ENCODE measurements at places on chromosomes 11 and 22. TPM values are rescaled to one million over a fixed set of nuclear protein-coding genes. Genes with fewer than 3 reads are reported as not detected.

The TBX10 gene
- total RNA-seq, result 0.29 TPM

The STK33 gene
- total RNA-seq, result 1.1 TPM

The DEFB131B gene
- not detected for total RNA-seq

The TEX54 gene
- total RNA-seq, result not detected

The KRTAP5-1 gene
- total RNA-seq, result not detected

The FAM180B gene
- total RNA-seq, result not detected

The SC5D gene
- 107 TPM for total RNA-seq

The EFEMP2 gene
- 5.9 TPM for total RNA-seq

The MOV10L1 gene
- 0.31 TPM for total RNA-seq

The SCARF2 gene
- total RNA-seq, result 3.4 TPM

GRCh38 chr11:18277565-18278271, 11.7 kb downstream of the SAA1 start:
- DNase-seq, result no peak

DNA sequence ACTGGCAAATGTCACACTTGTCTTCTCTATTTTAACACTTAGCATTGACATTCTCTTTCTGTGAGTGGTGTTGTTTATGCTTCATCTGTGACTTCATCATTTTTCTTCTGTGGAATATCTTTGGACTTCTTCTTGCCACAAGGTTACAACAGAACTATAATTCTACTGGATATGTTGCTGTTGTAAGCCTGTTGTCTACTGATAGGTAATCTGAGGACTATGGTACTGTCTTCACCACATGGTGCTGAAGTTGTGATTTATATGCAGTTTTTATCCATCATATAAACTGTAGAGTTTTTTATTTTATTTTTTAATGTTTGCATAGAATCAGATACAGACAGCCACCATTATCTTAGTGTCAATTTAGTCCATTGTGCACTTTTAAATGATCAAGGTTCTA, 622.2 kb upstream of the CNTN5 start:
- no peak for DNase-seq

- no peak for DNase-seq
Measured at GRCh38 chr11:8207080-8208000, 38.5 kb upstream of the RIC3 start.

- DNase-seq, result no peak
Measured at GRCh38 chr11:41803895-41804294, 344.4 kb upstream of the LRRC4C start.

- DNase-seq, result no peak
Measured at GRCh38 chr11:101916422-101916821, at the start of gene ANGPTL5. TSS of gene ANGPTL5 (minus strand) at chr11:101916522. CDS start at chr11:101907909, 8,613 bp downstream.

GRCh38 chr11:19472679-19473078, 231.9 kb upstream of the E2F8 start:
- no peak for DNase-seq

GRCh38 chr11:92473736-92474135, 249.1 kb downstream of the FAT3 start:
- DNase-seq, result no peak

GRCh38 chr22:50274311-50274710, 4.1 kb upstream of the MAPK11 start:
- DNase-seq, result peak; percentile 81

- no peak for DNase-seq
Measured at GRCh38 chr11:58394195-58394594, 12.5 kb downstream of the OR5B3 start.

- no peak for DNase-seq
Measured at GRCh38 chr11:123301013-123301591, 106.1 kb upstream of the CLMP start.

DNA sequence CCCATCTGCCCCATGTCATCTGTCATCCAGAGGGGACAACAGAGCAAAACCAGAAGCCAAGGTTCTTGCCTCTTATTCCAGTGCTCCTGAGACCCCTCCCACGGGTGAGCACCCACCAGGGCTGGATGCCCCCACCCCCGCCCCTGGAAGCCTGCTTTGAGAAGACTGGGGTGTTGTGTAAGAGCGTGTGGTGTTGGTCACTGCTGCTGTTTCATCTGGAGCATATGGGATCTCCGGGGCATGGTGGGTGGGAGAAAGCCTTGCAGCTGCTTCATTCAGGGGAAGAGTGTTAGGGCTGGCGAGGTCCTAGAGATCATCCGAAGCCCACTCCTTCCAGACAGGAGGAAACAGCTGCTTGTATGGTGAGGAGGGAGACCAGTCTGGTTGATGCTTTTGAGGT, 54.1 kb downstream of the CHRDL2 start:
- DNase-seq, result no peak

- no peak for DNase-seq
Measured at GRCh38 chr11:16778286-16778685, 39.8 kb downstream of the C11orf58 start.

- DNase-seq, result no peak
Measured at GRCh38 chr22:25493794-25494193, 70.7 kb upstream of the GRK3 start.

GRCh38 chr11:58639103-58639502, 16.6 kb downstream of the CNTF start:
- no peak for DNase-seq

DNA sequence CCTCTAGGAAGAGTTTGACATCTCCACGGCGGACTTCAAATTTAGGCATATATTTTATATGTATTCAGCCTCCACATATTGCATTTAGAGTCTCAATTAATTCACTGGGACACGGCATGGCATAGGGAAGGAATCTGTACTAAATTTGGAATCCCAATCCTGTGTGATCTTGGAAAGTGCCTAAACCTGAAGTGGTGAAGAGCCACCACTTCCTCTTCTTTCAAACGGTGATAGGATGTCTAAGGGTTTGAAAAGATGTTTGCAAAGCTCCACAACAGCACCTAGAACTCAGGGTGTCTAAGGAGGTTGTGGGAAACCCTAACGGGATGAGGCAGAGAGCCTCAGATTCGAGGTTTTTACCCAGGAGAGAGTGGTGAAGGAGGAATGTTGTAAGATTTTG, 1.0 kb upstream of the L3MBTL2 start:
- DNase-seq, result no peak

GRCh38 chr11:115627666-115628460, 123.6 kb upstream of the CADM1 start:
- DNase-seq, result no peak

Data from right lobe of liver (tissue), 6 donors.